HFFc6 (cell line): ENCODE measurements at places on chromosomes 16 and 17.

DNA sequence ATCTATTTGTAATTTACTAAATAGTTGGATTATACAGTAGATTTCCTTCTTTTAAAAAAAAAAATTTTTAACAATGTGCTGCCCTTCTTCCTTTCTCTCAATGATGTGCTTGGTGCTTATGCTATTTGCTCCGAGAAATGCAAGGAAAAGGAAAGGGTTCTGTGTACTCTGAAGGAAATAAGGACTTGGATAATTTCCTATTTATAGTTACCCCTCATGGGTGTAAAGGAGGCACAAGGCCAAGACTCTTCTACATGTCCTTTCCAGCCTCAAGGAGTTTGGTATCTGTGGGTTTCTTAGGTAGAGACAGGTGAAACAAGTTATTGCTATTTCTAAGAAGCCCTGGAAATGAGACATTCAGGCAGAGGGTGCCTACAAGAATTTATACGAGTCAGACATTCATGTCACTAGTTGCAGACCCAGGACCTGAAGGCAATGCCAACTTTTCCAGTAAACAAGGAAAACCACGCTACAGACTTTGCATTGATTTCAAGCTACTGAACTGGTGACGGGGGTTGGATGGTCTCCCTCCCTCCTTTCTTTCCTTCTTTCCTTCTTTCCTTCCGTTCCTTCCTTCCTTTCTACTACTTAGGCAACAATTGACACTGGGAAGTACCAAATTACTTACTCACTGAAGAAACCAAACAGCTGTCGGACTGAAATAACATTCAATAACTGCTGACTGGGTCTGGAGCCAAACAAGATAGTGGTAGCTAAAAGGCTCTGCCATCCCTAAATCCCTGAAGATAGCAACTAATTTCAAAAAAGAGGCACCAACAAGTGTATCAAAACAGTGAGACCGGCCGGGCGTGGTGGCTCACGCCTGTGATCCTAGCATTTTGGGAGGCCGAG is 33.8 kb upstream of the GHDC start:
- DNase-seq: peak; percentile 11

GRCh38 chr17:13952009-13952750 is 117.1 kb upstream of the COX10 start:
- DNase-seq: no peak

GRCh38 chr17:41101586-41102259 is at the start of gene KRTAP4-16:
Gene KRTAP4-16, minus strand, starts transcription at chr17:41102209. Its CDS starts 0 bp downstream, at chr17:41102209.
- no peak for DNase-seq

GRCh38 chr16:62240722-62241121 is 204.5 kb upstream of the CDH8 start:
- DNase-seq: no peak
